Erythroblast (primary cell): ENCODE measurements at places on chromosomes 2 and 18.

- DNase-seq: no peak
These were observed 186.8 kb upstream of the RND3 start for GRCh38 chr2:150674283-150674682.

GRCh38 chr18:74148543-74149070 is 284 bp downstream of the TIMM21 start:
- DNase-seq: no peak

- DNase-seq: no peak
These were observed 22.0 kb downstream of the AP1S3 start for GRCh38 chr2:223815186-223815883.

DNA sequence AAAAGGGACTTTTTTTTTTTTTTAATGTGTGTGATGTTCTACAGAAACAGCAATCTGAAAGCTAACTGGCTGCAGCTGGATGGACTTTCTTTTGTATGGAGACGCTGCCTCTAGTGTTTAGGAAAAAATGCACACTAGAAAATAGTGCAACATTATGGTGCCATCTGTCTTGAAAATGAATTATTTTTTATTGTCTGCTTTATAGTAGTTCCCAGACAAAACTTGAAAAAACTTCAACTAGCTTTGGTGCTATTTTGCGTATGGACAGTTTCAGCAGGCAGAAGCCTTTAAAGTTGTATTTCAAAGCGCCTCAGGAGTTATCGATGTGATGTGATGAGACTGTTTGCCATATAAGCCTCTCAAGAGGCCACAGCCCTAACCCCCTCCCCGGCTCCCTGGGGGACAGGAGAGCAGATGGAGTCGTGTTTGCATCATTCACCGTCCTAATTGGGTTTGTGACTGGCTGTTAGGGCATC is 86.9 kb downstream of the LTBP1 start:
- peak; percentile 60 for DNase-seq

DNA sequence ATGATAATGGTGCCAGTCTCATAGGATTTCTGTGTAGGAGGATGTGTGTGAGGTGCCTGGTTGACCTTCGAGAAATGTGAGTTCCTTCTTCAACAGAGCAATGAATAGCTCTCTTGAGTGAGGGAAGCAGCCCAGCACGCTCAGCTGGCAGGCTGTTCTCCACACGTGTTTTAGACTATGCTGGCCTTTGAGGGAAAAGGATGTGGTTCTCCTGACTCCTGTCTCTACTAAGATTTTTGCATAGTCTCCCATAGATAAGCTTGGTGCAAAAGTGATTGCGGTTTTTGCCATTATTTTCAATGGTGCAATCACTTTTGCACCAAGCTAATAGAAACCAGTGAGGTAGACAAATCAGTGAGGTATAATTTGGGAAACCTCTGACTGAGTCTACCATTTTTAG is 284.1 kb downstream of the SLC4A3 start:
- no peak for DNase-seq

DNA sequence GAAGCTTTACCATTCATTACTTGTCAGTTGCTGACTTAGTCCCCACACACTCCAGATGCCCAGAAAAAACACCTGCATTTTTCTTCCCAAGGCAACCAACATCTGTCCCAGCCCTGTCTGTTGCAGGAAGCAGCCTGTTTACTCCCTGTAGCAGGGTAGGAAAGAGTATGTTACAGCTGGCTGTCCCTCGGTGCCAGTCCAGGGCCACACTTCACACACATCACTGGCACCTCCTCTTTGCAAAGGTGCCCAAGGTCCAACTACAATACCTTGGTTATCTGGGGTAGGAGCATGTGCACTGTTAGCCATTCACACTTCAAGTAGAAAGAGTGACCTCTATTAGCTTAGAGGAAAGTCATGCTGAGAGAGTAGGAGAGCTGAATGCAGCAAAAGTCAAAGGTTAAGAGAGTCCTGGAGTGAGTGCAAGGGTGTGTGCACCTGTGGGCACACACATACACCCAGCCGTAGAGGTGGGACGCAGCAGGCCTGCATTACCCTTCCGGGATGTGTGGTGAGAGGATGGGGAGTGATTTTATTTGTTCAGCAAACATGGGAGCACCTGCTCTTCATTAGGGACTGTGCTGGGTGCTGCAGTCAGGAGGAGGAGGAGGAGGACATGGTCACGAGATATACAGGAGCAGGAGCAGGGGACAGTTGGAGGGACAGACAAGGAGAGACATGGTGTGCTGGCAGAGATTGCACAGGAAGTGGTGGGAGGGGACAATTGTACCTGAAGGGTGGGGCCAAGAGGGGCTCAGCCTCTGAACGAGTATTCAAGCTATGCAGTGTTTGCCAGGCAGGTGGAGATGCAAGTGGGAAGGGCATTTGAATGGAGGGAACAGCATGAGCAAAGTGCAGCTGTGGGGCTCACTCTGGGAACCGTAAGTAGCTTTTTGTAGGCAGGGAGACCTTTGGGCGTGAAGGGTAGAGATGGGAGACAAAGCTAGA is 69.8 kb downstream of the TSN start:
- DNase-seq: no peak

DNA sequence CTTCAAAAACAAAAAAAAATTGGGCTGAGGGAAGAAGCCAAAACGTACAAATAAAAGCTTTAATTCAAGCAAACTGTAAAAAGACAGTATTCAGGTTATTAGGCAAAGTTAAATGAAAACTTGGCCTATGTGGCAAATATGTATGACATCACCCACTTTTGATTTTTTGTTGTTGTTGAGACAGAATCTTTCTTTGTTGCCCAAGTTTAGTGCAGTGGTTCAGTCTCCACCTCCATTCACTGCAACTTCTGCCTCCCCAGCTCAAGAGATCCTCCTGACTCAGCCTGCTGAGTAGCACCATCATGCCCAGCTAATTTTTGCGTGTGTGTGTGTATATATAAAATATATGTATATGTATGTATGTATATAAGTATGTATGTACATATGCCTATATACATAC is 440.4 kb upstream of the NRXN1 start:
- no peak for DNase-seq

GRCh38 chr2:45746888-45747287 is 95.4 kb downstream of the PRKCE start:
- DNase-seq: no peak

GRCh38 chr2:68031542-68032160 is 31.2 kb downstream of the C1D start:
- DNase-seq: peak; percentile 58

- DNase-seq: peak; percentile 62
These were observed 626 bp downstream of the CAPN10 start for GRCh38 chr2:240586919-240587800.

- no peak for DNase-seq
These were observed 597.5 kb downstream of the SLC4A3 start for GRCh38 chr2:220224691-220225543.

DNA sequence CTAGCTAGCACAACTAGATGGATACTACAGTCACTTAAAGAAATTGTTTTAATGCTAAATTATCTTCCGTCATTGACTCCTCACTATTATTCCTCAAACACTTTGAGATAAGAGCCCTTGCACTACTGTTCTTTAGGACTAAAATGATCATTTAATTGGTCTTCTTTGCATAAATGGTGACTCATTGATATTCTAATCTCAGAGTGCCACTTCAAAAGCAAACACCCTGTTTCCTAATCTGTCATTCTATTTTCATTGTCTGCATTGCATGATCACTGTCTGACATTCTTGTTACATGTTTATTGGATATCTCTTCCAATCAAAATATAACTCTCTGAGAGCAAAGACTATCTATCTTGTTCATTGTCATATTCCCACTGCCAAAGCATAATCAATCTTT is 313.9 kb downstream of the EXOC6B start:
- no peak for DNase-seq

DNA sequence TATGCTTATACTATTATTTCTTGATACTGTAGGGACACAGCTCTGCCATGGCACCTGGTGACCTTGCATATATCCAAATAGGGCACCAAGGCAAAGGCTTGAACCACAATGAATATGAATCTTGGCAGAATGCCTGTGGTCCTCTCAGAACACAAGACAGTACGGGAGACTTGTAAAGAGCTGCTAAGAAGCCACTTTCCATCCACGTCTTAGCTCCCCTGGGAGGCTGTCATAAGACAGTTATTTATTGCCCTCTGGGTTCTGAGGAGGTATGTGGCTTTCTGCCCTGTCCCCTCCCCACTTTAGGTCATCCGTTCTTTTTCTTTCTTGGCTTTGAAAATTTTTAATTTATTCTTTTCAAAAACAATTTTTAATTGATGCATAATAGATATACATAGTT is 29.8 kb upstream of the MRPL33 start:
- DNase-seq: no peak

- DNase-seq: no peak
These were observed 97.8 kb downstream of the ASB1 start for GRCh38 chr2:238524426-238524983.

DNA sequence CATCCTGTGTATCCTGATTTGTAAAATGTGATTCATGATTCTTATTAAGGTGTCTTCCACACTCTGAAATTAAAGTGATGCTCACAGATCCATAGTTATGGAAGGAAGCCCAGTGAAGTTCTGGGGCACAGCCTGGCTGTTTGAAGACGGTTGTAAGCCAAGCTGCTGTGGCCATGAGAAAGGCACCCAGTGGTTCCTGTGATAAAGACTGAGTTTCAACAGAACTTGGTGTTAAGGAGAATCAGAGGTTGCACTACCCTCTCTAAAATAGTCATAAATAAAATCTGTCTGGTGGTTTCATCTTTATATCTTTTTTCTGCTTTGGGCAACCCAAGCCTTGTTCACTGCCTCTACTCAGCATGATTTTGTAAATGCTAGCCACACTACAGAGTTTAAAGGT is 32.2 kb upstream of the SPOPL start:
- DNase-seq: no peak

GRCh38 chr2:100554798-100555407 is 7.9 kb upstream of the PDCL3 start:
- no peak for DNase-seq

GRCh38 chr2:8611700-8612099 is 70.2 kb upstream of the ID2 start:
- DNase-seq: no peak

DNA sequence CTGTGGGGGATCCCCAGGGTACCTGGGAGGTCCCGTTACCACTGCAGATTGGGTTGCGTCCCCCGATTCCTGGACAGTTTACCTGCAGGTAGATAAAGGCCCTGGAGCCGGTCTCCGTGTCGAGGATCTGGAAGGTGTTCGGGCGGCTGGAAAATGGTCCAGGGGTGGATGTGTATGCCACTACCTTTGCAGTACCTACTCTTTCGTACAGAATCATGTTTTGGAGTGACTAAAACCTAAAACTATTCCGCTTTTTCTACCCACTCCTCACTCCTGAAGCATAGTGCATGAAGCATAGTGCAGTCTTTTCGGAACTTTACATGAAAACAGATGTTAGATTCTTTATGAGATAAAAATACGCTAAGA is 418 bp downstream of the WDR75 start:
- DNase-seq: peak; percentile 58

- DNase-seq: no peak
These were observed 1.1 kb downstream of the CDK5R2 start for GRCh38 chr2:218960309-218961165.

- no peak for DNase-seq
These were observed 186.5 kb upstream of the TPO start for GRCh38 chr2:1226766-1227165.

DNA sequence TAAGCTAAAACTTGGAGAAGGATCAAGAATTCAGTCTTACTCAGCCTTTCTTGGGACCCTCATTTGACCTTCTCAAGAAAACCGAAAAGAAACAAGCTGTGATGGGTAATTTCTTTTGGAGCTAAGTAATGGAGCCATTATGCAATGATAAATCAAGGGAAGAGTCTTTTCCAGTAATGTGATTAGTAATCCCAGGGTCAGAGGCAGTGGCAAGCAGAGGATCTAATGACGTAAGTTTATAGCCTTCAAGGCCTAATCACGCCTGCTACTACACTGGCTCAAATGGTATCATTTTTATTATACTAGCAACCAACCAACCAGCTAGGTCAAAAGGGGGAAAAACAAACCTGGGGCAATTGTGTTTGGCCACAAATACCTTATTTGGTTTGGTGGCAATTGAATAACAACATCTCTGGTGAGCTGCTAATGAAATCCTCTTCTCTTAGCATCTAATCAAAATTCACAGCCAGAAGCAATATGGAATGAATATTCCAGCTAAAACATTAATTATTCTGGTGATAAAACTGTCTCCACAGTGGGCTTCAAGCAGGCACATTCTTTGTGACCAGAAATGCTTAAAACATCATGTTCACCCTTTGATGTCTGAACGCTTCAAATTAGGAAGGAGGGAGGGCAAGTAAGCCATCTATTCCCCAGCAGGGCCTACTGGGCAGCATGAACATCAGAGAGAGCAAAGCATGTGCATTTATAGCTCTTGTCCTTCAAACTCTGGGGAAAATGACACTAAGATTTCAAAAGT is 114.9 kb upstream of the SULT1C3 start:
- no peak for DNase-seq

- no peak for DNase-seq
These were observed 33.7 kb upstream of the BZW1 start for GRCh38 chr2:200778038-200778437.

DNA sequence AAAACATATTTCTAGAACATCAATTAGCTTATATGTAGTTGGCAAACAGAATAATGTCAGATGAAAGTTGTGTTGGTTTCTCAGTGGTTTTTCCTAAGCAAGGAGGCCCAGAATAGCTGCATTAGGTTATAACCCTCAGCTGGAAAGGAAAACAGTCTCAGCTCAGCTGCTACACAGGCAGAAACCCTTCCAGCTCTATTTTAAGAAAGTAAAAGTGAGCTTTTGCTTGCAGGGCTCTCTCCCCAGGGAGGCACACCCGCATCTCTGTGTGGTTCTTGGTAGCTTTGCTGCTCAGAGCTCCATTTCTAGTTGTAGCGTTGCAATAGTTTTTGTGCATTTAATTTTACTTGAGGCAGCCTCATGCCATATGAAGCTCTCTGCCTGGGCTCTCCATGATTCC is 54.6 kb downstream of the PIKFYVE start:
- DNase-seq: no peak

- no peak for DNase-seq
These were observed 229.9 kb upstream of the DTNA start for GRCh38 chr18:34480162-34480700.

DNA sequence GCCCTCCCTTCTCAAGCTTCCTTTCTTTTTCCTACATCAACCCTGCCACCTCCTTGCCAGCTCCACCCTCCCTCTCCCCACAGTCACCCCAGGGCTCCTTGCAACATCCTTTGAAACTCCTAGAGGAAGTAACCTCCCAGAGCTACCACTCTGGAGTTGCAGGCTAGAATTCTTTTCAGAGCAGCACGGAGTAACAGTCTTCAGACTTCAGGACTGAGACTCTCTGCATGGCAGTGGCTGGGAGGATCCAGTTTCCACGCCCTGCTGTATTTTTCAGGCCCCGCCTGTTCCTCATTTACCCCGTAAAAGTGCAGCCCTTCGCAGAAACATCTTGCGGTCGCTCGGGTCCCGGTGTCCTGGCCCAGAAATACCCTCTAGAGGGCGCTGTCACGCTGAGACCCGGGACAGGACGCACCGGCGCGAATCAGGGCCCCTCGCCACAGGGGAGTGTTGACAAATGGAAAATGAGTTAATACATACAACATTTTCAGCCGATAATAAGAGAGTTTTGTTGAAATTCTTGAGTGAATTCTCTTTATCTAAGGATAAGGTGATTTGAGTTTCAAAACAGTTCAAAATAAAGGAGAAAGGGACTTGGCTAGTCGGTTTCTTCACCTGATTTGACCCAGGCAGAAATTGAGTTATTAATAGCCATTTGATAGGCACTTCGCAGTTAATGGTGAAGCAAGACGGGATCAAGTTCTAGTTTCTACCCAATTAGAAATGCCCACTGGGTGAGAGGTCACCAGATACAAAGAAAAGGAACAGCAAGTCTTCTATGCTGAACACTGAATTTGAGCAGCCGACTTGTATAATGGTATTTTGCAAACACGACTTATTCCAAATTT is 18.5 kb upstream of the NTSR2 start:
- DNase-seq: peak; percentile 81
